ENCODE measurements at places on chromosomes 5 and 9.

DNA sequence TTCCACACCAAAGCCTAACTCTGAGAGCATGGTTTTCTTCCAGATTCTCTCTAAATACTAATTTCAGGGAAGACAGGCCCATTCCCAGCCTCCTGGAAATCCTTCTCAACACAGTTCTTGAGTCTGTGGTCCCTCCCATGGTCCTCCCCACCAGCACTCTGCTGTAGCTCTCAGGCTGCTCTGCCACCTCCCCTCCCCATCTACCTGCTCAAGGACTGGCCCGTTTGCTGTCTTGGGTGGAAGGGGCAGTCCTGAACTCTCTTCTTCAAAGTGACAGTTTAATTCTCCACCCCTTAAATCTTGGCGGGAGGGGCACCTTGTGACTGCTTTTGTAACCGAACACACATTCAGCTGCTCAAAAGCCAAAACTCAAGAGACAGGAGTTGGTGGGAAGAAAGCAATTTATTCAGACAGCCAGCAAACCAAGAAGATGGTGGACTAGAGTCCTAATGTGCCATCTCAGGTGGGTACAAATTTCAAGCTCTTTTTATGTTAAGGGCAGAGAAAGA is 7.6 kb upstream of the LCN15 start:
- DNase-seq: no peak

- no peak for DNase-seq
These were observed 58.3 kb downstream of the HMGCR start for GRCh38 chr5:75395277-75395676.

GRCh38 chr5:73119451-73120157 is 771 bp upstream of the TMEM171 start:
- DNase-seq: peak; percentile 18

DNA sequence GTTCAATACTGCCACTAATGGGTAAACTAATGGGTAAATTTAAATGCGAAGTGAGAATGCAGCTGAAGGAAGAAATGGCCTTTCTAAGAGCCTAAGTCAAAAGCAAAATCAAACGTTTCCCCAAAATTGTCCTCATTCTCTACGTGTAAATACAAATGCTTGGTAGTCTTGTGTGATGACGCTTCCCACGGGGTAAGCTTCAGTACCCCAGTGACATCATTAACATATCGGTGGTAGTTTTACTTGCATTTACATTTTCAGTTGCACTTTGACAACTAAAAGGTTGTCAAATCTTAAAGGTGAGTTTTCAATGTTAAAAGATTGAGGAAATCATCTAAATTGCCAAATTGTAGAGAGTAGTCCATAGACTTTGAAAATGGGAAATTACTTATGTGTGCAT is 550.7 kb upstream of the CCNG1 start:
- no peak for DNase-seq

GRCh38 chr5:146002491-146002890 is 66.1 kb downstream of the SH3RF2 start:
- no peak for DNase-seq

- no peak for DNase-seq
These were observed 2.5 kb upstream of the ABO start for GRCh38 chr9:133277467-133277866.

DNA sequence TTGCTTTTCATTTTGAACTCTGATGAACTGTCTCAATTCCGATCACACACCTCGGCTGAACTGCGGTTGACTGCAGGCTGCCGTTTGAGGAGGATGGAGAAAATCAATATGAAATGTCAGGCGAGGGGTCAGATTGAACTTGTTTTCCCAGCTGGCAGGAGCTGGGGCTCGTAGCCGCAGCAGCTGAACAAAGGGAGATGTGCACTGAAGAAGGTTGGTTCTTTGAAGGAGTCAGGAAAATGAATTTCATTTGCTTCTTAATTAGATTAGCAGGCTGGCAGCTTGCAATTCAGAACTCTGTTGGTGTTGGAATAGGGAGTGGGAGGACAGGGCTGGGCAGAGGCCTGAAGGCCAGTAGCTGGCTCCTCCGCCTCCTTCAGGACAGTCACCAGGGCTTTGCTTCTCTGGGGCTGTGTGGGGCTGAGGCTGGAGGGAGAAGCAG is 117.4 kb upstream of the GPR151 start:
- no peak for DNase-seq

DNA sequence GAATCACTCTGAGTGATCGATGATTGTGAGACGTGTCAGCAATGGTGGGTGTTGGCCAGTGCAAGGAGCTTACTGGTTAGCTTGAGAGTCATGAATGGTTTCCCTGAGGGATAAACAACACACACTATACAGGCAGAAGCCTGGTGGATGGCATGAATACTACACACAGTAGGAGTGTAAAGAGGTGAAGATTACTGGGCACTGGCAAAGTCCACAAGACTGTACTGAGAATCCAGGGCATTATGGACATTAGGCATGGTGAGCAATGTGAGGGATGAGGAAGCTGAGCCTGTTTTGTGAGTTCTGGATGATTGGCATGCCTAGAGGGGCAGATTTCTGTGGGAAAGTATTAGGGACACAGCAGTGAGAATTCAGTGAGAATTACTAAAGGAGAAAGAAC is 71.3 kb downstream of the KDM4C start:
- no peak for DNase-seq

- DNase-seq: no peak
These were observed 62.7 kb downstream of the KCNT1 start for GRCh38 chr9:135764731-135765130.

DNA sequence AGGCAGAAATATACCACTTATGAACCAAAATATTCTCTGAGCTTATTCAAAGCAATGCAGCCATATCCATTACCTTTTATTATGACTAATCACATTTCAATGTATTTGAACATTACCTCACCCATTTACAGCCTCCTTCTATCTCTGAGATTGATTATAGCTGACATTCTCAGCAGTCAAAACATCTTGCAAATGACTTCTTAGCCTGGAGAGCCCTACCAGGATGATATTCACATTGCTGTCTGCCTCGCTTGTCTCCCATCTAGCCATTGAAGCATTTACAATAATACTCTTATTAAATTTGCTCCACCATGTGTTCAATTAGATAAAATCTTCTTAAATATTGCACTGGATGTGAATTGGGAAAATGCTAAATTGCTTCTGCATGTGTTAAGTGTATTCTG is 1879.9 kb upstream of the ACO1 start:
- DNase-seq: no peak

DNA sequence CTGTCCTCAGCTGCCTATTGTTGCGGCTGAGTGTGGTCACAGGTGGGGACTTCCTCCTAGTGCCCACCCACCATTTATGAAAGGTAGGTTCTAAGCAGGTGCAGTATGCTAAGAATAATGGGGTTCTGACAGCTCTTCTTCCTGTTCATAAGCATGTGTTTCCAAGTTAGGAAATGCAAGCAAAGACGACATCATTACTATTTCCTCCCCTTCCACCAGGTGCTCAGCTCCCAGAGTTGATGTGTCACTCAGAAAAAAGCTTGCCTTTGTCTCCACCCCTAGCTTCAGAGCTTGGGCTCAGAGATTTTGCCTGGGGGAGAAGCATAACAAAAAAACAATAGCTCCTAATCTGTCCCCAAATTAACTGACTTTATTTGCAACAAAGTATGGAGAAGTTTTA is 1076.7 kb downstream of the NR2F1-AS1 start:
- no peak for DNase-seq
